ENCODE measurements at places on chromosomes 11 and 22. TPM values are rescaled to one million over a fixed set of nuclear protein-coding genes. Genes with fewer than 3 reads are reported as not detected.

Gene ZNF215
- 4.0 TPM for total RNA-seq

Gene MOV10L1
- total RNA-seq, result 7.8 TPM

Gene OR5AN1
- not detected for total RNA-seq

Gene RAC2
- 3.0 TPM for total RNA-seq

Gene ART1
- not detected for total RNA-seq

Gene OR5B21
- total RNA-seq, result not detected

Gene LMO1
- not detected for total RNA-seq
